Stimulated activated CD8-positive, alpha-beta memory T cell treated with anti-CD3 and anti-CD28 coated beads, Interleukin-7, amount 100 ng/mL, for 1 hour (primary cell): ENCODE measurements at places on chromosomes 7 and 10.

DNA sequence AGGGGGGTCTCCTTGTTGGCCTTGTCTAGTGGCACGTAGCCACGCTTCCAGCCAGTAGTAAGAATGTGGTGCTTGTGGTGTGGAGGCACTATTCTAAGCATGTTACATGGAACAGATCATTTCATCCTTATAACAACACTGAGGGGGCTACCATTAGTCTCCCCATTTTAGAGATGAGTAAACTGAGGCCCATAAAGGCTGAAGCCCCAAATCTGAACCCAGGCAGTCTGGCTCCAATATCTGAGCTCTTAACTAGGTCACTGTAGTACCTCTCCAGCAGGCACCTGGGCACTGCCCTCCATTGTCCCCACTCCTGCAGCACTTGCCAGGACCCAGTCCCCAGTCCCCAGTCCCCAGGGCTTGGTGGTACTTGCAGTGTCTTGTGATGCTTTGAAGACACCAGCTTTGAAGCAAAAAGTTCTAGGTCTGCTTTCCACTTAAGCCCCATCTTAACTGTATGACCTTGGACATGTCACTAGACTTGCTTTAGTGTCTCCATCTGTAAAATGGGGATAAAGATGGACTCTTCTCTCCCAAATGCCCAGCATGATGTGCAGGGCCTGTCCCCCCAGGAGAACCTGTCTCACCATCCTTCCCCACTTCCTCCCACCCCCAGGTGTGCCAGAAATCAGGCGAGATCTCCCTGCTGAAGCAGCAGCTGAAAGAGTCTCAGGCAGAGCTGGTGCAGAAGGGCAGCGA is 6.4 kb downstream of the LZTS2 start:
- no peak for DNase-seq

GRCh38 chr10:102657984-102658724 is 13.9 kb downstream of the TRIM8 start:
- DNase-seq, result no peak

DNA sequence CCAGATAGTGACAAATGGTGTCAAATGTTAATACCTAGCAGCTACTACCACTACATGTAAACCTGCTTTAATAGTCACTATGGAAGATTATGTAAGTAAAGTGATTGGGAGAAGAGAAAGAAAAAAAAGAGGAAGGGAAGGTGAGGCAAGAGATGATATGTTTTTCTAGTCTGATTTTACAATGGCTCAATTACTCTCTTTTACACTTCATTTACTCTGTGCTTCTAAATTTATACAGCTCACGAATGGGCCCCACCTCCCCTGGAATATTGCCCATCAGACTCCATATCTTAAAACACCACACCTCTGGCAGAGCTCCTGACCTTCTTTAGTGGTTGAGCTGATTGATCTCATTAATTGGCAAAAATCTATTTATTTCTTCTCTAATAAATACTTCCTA is 28.0 kb upstream of the IKZF1 start:
- DNase-seq, result no peak

GRCh38 chr10:29618341-29619171 is 16.2 kb downstream of the SVIL start:
- DNase-seq, result no peak

DNA sequence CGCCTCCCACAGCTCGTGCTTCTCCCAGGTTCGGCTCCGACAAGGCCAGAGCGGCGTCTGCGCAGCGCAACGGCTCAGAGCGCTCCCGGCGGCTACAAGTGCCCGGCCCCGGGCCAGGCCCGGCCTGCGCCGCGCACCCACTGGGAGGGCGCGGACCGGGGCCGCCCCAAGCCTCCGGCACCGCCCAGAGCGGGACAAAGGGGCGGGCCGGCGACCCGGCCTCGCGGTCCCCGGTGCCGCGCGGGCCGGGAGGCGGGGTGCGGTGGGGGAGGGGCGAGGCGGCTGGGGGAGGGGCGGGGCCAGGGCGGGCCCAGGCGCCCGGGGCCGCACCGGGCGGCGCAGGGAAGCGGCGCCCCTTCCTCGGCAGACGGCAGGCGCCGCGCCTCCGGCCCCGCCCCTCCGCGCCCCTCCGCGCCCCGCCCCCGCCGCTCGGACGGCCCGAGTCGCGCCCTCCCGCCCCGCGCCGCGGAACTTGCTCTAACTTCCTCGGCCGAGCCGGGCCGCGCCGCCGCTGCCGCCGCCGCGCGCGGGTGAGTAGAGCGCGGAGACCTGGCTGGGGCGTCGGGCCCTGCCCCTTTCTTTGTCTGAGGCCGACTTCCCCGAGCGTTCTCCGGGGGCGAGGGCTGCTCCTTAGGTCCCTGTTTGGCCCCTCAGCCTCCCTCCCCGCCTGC is at the start of gene TSPAN14:
TSPAN14 (plus strand) TSS at position 469 of the 671 bp plus-strand sequence. CDS start 34,924 bp downstream, outside the sequence.
- peak; percentile 50 for DNase-seq

DNA sequence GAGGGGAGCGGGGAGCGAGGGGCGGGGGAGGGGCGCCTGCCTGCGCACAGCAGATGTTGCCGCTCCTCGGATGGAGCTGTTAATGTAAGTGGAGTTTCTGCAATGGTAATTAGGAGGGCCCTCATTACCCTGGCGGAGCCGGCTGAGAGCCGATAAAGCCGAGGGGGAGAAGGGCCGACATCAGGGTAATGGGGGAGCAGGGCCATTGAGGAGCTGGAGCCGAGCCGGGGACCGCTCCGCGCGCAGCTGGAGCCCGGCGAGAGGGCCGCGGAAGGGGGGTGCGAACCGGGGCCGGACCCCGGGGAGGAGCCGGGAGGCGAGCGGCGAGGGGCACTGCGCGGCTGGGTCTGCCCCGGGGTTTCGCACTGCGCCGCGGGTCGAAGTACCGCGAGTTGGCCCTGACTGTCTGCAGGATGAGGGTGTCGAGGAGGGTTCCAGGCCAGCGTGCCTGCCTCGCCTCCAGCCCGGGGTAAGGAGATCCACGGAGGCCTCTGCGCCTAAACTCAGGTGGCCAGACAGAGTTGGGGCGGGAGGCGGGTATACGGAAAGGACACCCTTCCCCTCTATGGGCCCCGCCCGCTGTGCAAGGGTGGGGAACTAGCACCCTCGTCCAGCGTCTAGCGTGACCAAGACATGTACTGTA is 55.0 kb upstream of the LBX1 start:
- DNase-seq, result no peak

GRCh38 chr10:72424561-72424960 is 69.8 kb upstream of the DNAJB12 start:
- DNase-seq, result no peak

- DNase-seq, result no peak
Observed at GRCh38 chr10:30540276-30540675, 89.3 kb downstream of the LYZL2 start.

DNA sequence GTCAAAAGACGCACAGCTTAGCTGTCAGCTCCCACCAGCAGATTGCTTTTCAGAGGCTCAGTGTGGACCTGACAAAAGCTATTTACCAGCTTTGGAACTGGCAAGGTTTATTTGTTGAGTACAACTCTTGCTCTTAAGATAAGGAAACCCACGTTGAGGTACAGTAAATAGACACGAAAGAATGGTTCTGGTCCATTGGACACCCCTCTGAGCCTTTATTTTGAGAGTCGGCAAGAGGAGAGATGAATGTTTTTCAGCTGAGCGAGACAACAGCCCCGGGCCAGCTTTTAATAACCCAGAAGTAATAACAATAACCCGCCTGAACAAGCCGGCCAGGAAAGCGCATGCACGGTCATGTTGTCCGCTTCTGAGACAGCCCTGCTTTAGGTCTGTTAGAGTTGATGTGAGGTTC is 49.0 kb downstream of the WNT2 start:
- no peak for DNase-seq

- no peak for DNase-seq
Observed at GRCh38 chr7:21887779-21888178, 57.9 kb downstream of the CDCA7L start.

- DNase-seq, result no peak
Observed at GRCh38 chr7:37450035-37450434, 1.4 kb upstream of the ELMO1 start.

- DNase-seq, result peak; percentile 14
Observed at GRCh38 chr7:121530227-121531174, 134.4 kb upstream of the FAM3C start.

DNA sequence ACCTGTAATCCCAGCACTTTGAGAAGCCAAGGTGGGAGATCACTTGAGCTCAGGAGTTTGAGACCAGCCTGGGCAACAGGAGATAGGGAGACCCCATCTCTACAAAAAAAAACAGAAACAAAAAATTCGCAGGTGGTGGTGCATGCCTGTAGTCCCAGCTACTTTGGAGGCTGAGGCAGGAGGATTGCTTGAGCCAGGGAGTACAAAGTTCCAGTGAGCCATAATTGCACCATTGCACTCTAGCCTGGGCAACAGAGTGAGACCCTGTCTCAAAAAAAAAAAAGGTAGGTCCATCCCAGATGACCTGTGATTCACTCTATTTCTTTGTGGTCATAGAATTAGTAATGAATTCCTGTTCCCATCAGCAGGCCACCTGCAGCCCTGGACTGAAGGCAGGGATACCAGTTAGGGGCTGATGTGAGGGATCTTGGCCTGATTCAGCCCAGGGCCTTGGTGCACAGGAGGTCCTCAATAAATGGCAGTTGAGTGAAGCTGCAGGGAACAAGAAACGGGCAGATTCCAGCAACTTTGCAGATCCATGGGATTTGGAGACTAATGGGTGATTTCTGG is at the start of gene MYH16:
MYH16 (plus strand) TSS at position 364 of the 570 bp plus-strand sequence.
- no peak for DNase-seq

GRCh38 chr10:44803862-44804261 is 107.3 kb upstream of the TMEM72 start:
- no peak for DNase-seq

DNA sequence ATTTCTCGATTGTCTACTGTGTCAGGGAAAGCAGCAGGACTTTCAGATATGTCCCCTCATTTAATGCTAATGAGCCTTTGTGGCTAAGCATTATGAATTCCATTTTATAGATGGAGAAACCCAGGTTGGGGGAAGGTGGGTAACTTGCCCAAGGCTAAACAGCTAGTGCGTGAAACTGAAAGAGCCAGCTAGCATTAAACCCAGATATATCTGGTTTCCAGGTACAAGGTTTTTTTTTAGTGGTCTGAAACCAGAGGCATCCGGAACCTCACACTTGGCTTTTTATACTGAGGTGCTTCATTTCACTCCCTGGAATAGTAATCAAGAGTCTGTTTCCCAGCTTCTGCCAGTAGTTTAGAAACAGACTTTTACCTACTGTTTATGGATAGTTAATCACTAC is 694.8 kb downstream of the PHTF2 start:
- DNase-seq, result no peak

DNA sequence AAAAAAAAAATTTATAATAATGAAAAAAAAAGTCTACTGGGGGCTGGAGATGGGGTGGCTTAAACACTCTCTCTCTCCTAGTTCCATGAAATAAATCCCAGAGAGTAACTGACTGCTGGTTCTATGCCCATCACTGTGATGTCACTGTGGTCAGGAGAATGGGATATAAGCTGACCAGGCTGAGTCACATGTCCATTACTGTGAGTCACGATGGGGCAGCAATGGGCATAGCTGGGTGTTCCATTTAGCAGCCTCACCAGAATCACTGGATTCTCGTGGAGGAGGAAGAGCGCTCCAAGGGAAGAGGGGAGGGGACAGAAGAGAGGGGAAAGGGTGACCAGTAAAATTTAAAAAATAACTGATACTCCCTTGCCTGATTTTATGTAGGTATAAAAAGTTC is 37.1 kb downstream of the MASTL start:
- DNase-seq, result no peak

GRCh38 chr7:128951296-128951695 is 13.6 kb downstream of the IRF5 start:
- DNase-seq, result no peak

GRCh38 chr10:93777092-93777491 is 19.4 kb downstream of the LGI1 start:
- DNase-seq, result no peak

- no peak for DNase-seq
Observed at GRCh38 chr10:133162910-133163856, 3.2 kb downstream of the KNDC1 start.
